ENCODE measurements at places on chromosomes 13 and 19. TPM values are rescaled to one million over a fixed set of nuclear protein-coding genes. Genes with fewer than 3 reads are reported as not detected.

Gene SHANK1
- total RNA-seq: 2.9 TPM

Gene ZNF534
- 1.5 TPM for total RNA-seq

Gene KCNK6
- total RNA-seq: 1.5 TPM

Gene IGFL1
- total RNA-seq: not detected

DNA sequence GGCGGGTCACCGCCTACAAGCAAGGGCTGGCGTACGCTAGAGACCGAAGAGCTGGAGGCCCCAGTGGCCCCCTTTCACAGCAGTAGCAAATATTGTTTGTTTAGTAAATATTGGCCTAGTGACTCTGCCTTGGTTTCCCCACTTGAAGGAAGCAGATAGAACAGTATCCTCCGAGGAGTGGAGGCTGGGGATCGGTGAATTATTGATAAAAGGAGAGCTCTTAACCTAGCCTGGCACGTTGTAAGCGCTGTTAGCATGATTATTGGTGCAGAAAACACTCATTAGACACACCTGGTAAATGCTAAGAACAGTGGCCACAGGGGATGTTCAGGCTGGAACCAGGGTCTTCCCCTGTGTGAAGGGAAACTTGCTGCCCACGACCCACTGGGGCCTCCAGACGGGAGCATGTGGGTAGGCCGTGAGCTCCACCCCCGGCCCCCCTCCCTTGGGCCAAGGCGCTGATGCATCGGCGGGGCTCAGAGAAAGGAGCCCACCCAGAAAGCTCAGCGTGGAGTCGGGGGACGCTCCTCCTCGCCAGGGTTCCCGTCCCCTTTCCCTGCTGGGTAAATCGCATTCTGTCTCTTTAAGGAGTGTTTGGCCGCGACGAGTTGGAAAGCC, 2.3 kb downstream of the IER2 start:
- no peak for DNase-seq

GRCh38 chr13:25902891-25903341, 148.9 kb downstream of the SHISA2 start:
- DNase-seq: no peak

- DNase-seq: no peak
These were observed 12.3 kb downstream of the GATAD2A start for GRCh38 chr19:19417628-19418245.

DNA sequence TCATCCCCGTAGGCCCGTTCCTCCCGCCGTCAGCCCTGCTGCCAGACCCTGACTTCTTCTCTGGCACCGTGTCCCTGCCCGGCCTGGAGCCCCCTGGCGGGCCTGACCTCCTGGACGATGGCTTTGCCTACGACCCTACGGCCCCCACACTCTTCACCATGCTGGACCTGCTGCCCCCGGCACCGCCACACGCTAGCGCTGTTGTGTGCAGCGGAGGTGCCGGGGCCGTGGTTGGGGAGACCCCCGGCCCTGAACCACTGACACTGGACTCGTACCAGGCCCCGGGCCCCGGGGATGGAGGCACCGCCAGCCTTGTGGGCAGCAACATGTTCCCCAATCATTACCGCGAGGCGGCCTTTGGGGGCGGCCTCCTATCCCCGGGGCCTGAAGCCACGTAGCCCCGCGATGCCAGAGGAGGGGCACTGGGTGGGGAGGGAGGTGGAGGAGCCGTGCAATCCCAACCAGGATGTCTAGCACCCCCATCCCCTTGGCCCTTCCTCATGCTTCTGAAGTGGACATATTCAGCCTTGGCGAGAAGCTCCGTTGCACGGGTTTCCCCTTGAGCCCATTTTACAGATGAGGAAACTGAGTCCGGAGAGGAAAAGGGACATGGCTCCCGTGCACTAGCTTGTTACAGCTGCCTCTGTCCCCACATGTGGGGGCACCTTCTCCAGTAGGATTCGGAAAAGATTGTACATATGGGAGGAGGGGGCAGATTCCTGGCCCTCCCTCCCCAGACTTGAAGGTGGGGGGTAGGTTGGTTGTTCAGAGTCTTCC, 1.3 kb upstream of the CLASRP start:
- no peak for DNase-seq
